Sigmoid colon (tissue), 7 donors: ENCODE measurements at places on chromosomes 7 and 10. TPM values are rescaled to one million over a fixed set of nuclear protein-coding genes. Genes with fewer than 3 reads are reported as not detected.

Gene SAMD9
- 5.4 TPM for polyA plus RNA-seq

Gene ARHGEF5
- polyA plus RNA-seq = 47.6 TPM

Gene DLG5
- polyA plus RNA-seq = 6.0 TPM

Gene CUZD1
- 4.2 TPM for polyA plus RNA-seq

Gene IDI2
- not detected for polyA plus RNA-seq

Gene CDH23
- 1.8 TPM for polyA plus RNA-seq

Gene LMOD2
- polyA plus RNA-seq = not detected

Gene NODAL
- not detected for polyA plus RNA-seq

Gene AEBP1
- 37.7 TPM for polyA plus RNA-seq

Gene EIF4H
- 224 TPM for polyA plus RNA-seq

Gene SLC16A9
- polyA plus RNA-seq = 8.4 TPM

Gene TFPI2
- polyA plus RNA-seq = 2.5 TPM

Gene LIPN
- not detected for polyA plus RNA-seq

Gene PKD1L1
- not detected for polyA plus RNA-seq

Gene EBLN1
- not detected for polyA plus RNA-seq

Gene SCIN
- 14.8 TPM for polyA plus RNA-seq

Gene TMEM273
- 5.4 TPM for polyA plus RNA-seq

Gene OR13A1
- 0.10 TPM for polyA plus RNA-seq

Gene MRPS17
- polyA plus RNA-seq = 17.1 TPM

Gene ANKRD61
- not detected for polyA plus RNA-seq

Gene CPA2
- 3.0 TPM for polyA plus RNA-seq

Gene GPR158
- 0.19 TPM for polyA plus RNA-seq

Gene IGF2BP3
- not detected for polyA plus RNA-seq

Gene HOXA2
- 0.60 TPM for polyA plus RNA-seq

Gene HECW1
- polyA plus RNA-seq = 1.2 TPM

Gene CREB5
- 0.80 TPM for polyA plus RNA-seq

Gene RTKN2
- polyA plus RNA-seq = 0.60 TPM

Gene TSPAN12
- 13.9 TPM for polyA plus RNA-seq

Gene FAM25G
- polyA plus RNA-seq = 12.5 TPM

Gene NSUN6
- 5.4 TPM for polyA plus RNA-seq

Gene RSPH10B2
- not detected for polyA plus RNA-seq

Gene NUTM2A
- 0.60 TPM for polyA plus RNA-seq

Gene RAPGEF5
- polyA plus RNA-seq = 6.0 TPM

Gene SH2D4B
- not detected for polyA plus RNA-seq

Gene PLXDC2
- 5.0 TPM for polyA plus RNA-seq

Gene PGAM1
- 195 TPM for polyA plus RNA-seq

Gene COL13A1
- polyA plus RNA-seq = 0.69 TPM

Gene PNLIPRP2
- not detected for polyA plus RNA-seq

Gene CFAP70
- polyA plus RNA-seq = 0.66 TPM

Gene CYP2C19
- not detected for polyA plus RNA-seq

Gene PTF1A
- not detected for polyA plus RNA-seq

Gene HYAL4
- polyA plus RNA-seq = not detected
